Skeletal muscle cell (primary cell): ENCODE measurements at places on chromosomes 5 and 9.

DNA sequence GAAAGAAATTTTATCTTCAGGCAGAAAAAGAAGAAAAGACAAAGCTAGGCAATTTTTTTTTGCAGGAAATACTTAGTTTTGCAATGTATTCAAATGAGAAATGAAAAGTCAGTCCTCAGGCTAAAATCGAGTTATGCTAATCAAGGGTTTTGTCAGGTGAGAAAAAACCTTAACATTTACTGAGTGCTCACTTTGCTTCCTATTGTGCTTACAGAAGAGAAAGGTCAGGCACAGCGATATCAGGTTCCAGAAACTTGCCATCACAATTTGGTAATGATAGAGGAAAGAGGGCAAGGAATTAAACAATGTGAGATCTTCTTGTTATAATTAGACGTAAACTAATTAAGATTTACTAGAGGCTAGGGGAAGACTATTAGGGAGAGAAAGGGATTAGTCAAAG, 431.7 kb upstream of the CTNND2 start:
- no peak for DNase-seq

- DNase-seq: no peak
Observed at GRCh38 chr5:173542964-173543363, 73.5 kb downstream of the BOD1 start.

DNA sequence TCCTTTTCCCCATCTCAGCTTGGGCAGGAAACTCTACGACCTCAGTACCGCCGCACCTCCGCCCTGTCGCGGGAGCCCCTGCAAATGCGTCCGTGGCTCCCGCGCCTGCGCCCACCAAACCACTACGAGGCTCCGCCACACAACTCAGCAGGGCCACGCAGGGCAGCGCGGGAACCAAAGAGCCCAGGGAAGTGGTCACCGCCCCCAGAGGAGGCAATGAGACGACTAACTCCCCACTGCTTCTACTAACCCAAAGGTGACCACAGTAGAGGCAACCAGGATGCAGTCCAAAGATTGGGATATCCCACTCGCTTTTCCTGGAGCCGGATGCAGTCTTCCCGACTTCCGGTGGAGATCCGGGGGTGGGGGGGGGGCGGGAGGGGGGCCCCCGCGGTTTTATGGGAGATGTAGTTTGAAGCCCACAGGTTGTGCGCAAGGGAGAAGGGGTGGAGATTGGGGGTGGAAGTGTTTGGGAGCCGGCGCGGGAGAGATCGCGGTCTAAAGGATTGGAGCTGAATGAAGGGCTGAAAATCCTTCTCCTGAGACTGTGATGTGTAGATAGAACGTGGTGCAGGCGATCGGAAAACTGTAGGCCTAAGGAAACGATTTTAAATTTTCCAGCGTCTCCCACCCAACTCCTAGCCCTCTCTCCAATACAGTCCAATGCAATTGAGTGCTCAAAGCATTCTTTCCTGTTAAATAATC, at the start of gene NUDT12:
Gene NUDT12 (minus strand): TSS at position 337 of the 705 bp plus-strand sequence. CDS start 2,541 bp downstream, outside the sequence.
- DNase-seq: peak; percentile 35

DNA sequence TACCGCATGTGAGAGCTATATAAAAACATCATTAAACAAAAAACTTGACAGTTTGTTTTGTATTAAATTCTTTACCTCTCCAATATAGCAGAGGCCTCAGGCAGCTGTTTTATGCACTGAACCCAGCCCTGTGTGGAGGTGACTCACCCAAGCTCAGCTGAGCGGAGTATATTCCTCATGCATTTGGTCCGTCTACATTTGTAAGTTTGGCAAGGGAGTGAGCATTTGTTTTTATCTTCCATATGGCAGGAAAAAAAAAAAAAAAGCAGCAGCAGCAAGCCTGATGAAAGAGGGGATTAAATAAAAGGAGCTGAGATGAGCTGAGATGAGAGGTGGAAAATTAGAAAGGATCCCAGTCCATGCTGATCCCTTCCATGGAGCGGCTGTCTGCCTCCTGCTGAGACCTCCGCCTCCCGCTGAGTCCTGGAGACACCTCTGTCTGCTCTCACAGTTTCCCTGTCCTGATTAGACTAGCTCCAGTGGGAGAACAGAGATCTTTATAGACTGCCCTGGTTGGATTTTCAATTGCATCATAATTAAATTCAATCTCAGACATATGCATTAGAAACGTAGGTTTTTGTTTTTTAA, 112.0 kb upstream of the CTNND2 start:
- DNase-seq: no peak

GRCh38 chr9:90092508-90092907, 487.7 kb downstream of the GADD45G start:
- DNase-seq: no peak

GRCh38 chr5:115098041-115098702, 71.5 kb downstream of the TRIM36 start:
- peak; percentile 14 for DNase-seq

DNA sequence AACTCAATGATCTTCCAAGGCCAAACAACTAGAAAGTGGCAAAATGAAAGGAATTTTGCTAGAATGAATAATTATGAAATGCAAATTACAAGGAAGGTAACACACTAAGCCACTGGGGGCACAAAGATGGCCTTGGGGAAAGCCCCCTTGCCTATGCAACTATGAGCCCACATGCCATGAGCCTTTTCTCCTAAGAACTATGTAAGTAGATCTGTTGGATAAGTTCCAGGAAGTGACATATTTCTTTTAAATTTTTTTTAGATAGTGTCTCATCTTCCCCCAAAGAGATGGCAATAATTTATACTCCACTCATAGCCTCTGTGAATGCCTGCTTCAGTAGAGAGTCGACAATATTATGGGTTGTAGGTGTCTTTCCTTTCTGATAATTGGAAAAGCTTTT, 257.8 kb downstream of the AUH start:
- no peak for DNase-seq

DNA sequence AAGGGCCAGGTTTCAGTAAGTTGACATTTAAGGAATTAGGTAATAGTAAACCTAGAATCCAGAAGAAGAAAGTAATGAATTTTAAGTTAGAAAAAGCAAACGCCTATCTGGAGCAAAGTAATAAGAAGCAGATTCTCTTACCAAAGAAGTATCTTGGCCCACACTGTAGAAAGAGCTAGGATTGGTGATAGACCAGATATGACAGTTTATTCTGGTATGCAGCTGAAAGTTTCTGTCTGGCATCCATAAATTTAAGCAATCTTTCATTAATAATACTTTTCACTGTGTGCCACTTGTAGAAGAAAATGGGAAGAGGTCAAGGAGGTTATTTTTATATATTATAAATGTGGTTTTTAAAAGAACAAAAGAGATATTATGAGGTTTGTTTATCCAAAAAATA, 3.0 kb downstream of the RECK start:
- DNase-seq: no peak

DNA sequence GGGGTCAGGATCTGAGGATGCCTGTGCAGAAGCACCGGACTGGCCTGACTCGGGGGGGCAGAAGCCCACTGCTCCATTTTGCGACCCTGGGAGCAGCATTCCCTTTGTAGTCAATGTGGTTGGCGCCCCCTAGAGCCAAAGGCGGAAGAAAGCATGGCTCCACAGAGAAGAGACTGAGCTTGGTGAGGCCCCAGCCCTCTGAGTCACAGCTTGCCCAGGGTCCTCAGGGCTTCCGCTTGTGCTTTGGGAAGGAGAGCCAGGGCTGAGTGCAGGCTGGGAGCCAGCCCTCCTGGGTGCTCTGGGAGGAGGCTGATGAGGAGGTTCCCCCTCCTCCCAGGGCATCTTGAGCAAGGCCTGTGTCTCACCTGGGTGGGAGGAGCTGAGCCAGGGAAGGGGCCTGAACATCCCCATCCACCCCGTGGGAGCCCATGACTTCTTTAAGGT, 5.5 kb upstream of the AQP3 start:
- peak; percentile 59 for DNase-seq

DNA sequence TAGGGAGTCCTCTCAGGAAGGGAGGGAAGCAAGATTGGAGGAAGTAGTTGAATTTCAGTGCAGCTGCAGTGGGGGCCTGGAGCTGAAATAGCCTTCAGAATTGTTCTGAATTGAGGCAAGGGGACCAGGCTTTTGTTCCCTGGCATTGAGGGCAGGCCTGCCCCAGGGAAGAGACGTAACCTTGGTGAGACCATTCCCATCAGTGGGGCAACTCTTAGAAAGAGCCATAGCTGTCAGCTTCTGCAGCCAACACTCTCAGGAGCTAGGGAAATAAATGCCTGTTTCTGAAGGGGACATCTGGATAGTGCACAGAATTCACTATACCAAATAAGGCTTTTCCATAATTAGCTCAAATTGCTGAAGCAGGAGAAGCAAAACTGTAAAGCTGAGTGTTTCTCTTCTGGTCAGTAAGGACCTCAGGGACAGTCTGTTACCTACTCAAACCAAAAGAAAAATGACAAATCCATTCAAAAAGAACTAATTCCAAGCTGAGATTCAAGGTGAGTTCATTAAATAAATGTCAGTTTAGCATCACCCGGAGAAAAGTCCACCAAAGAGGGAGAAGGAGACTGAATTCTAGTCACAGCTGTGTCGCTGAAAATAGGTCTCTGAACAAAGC, 44.0 kb downstream of the LYRM7 start:
- no peak for DNase-seq

GRCh38 chr9:77649109-77649812, 1.1 kb upstream of the GNA14 start:
- no peak for DNase-seq

DNA sequence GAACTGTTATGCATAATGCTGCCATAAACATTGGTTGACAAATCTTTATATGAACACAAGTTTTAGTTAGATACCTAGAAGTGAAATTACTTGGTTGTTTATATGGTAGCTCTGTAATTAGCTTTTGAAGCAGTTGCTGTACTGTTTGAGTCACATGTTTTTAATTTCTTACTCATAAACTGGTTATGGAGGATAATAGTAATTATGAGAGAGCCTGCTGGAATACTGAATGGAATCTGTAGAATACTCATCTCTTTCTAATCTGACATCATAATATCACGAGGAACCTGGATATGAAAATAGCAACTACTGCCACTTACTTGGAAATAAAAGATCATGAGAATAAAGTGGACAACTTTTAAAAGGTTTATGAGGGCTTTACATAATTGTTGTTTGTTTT, 509.2 kb downstream of the CETN3 start:
- no peak for DNase-seq
